Ecto neural progenitor cell (in vitro differentiated cells): ENCODE measurements at places on chromosomes 3 and 15.
A peak's percentile ranks its signal among the peaks of the same experiment; 100 is the strongest.

DNA sequence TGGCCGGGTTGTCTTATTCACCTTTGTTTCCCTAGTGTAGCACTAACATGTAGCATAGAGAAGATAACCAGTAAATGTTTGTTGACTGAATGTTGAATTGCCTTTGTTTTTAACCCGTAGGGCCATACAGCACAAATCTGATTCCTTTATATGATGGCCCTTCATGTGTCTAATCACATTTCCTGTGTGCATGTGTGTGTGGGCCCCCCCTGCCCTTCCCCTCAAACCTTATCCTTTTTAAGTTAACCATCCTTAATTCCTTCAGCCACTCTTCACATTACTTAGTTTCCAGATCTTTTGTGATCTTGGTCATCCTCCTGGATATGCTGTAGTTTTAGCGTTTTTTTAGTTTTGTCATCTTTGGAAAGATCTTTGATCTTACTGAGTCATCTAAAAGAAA lies 4.2 kb downstream of the NEO1 start:
- no peak for DNase-seq

DNA sequence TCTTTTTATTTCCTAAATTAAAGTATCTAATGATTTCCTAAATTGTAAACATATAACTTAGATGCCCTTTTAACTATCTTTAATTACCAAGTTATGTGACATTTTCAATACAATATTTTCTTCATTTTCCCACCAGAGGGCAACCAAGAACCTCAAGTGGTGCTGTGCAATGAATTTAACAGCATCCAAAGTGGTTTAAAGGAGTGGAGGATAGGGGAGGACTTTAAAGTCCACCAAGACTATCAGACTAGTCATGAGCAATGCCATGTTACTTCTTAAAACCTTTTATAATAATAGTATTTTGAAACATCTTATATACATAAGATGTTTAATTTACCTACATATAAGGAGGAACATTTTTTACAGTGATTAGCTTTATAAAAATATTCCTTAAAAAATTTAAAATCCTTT lies 74.4 kb downstream of the DLG1 start:
- no peak for DNase-seq

DNA sequence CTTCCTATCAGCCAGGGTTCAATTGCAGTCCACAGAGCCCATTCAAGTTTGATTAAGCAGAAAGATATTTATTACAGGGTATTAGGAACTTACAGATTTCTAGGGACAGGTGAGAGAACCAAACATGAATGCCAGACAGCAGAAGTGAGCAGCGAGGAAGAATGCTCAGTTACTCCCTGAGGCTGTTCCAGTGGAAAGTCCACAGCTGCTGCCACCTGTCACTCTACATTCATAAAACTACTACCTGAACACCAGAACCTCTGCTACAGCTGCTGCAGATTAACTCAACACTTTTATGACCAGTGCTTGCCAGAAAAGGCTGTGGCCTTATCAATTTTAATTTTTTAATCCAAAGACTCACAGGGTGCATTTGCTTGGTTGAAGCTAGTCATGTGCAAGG lies 325.4 kb upstream of the ONECUT1 start:
- no peak for DNase-seq

DNA sequence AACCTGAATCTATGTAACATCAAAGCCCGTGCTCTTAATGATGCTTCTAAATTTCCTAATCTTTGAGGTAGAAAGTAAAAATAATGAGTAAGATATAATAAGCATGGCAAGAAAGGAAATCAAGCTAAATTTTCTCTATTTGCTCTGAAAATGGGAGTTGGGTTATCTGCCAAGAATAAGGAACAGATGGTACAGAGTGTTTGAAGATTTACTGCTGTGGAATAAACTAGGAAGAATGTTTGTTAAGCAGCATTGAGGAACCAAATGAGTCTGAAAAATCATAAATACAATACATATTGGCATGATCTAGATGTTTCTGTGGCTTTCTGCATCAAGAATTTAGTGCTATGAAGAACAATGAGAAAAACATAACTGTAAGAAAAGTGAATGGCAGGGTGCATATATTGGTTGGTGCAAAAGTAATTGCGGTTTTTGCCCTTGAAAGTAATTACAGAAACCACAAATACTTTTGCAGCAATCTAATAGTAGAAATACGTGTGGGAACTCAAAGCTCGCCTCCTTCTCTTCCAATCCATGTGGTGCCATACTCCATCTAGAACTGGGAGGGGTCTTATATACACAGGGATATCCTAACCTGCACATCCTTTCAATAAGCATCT lies 87.6 kb downstream of the SUCNR1 start:
- DNase-seq: no peak

GRCh38 chr3:4995500-4996053 lies 16.3 kb downstream of the BHLHE40 start:
- DNase-seq: peak; percentile 38

DNA sequence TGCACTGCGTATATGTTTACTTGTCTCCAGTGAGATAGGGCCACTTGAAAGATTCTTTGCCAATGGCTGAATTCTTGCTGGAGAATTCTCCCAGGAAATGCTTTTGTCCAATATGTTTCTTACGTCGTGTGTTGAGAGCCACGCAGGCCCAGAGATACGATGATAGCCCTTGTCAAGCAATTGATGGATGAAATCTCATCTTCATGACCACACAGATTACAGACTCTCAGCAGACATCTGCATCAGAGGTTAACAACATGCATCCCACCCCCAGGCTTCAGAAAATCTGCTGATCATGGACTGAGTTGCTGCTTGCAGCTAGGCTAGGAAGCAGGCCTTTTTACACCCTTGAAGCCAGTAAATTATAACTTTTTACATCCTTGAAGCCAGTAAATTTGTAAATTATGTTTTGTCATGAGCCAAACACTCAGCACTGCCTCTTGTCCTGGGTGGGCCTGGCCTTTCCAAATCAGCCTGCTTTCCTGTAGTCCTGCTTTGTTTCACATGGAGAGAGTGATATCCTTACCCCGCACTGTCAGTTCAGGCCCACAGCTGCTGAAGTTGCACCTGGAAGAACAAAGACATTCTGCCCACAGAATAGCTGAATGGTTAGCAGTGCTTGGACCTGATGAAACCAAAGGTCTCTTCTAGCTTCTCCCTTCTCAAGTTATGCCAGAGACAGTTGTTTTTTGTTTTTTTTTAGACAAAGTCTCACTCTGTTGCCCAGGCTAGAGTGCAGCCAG lies 84.4 kb downstream of the GPR156 start:
- DNase-seq: no peak

DNA sequence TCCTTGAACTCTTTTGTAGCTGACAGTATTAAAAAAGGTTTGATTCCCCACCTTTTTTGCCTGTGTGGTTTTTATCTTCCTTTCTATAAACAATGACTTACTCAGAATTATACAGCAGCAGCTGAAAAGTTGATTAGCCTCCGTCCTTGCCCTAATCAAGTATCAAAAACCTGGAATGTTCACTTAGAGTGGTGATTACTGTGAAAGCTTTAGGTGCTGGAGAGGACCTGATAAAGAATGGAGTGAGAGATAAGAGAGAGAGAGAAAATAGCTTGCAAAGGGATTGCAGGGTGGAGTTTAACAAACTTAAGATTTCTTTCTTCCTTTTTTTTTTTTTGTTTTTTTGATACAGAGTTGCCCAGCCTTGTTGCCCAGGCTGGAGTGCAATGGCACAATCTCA lies 6.7 kb downstream of the CGNL1 start:
- DNase-seq: no peak

- no peak for DNase-seq
These were observed 23.9 kb downstream of the LINGO1 start for GRCh38 chr15:77608774-77609173.

DNA sequence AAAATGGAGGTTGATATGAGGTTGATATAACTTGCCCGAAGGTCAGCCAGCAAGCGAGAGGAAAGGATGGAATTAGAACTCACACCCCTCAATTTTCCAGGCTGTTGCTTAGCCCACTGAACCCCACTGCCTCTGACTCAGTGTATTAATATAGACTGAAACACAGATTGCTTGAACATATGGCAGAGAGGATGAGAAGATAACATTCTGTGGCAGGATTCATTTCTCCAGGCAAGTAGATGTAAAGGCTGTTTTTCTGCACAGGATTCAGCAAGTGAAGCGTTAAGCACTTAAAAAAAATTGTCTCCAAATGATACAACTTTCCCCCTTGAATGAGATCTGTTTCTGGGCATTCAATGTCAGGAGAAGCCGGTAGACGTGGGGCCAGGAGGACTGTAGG lies 335.2 kb downstream of the GAP43 start:
- DNase-seq: no peak

DNA sequence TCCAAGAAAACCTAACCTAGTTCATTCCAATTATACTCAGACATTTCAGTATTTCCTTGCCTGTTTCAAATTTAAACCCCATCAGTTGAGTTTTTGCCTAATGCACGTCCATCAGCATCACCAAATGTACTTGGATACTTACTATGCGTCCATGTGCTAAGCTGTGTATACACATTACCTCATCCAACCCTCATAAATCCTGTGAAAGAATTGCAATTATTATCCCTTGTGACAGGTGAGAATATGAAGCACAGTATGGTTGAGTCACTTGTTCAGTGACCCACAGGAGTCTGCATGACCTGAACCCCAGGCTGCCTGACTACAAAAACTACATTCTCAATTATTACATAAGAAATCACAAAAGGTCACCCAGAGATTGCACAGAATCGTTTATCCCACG lies 2.5 kb downstream of the OR5K2 start:
- no peak for DNase-seq

GRCh38 chr3:20145874-20146273 lies 40.1 kb downstream of the SGO1 start:
- no peak for DNase-seq

- DNase-seq: no peak
These were observed 1.1 kb downstream of the SNRK start for GRCh38 chr3:43287500-43287873.

DNA sequence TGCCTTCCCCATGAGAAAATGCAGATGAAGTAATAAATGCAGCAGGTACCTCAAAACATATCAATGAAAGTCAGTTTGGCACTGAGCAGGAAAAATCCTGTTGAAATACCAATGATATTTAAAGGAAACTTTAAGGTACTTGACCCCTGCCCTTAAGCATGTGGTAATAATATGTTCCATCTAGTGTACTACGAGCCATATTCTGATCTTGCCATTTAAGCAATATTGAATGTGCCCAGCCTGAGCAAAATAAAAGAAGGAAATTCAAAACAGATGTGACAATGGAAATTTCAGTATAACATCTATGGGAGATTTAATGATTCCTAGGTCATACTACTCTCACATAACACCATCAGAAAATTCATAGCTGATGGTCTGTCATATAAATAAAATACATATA lies 191.8 kb upstream of the CGNL1 start:
- DNase-seq: no peak

DNA sequence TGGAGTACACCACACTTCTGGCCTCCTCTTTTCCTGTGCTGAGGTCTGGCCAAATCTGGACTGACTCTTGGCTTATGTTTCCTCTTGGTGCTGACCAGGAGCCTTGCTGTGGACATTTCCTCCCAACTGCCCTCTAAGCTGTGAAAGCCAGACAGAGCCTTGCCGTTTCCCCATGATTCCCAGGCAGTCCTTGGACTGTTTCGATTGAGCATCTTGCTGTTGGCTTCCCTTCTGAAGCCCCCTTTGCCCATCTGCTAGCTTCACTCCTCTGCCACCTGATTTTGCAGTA lies 110.5 kb downstream of the EPHB1 start:
- DNase-seq: no peak

DNA sequence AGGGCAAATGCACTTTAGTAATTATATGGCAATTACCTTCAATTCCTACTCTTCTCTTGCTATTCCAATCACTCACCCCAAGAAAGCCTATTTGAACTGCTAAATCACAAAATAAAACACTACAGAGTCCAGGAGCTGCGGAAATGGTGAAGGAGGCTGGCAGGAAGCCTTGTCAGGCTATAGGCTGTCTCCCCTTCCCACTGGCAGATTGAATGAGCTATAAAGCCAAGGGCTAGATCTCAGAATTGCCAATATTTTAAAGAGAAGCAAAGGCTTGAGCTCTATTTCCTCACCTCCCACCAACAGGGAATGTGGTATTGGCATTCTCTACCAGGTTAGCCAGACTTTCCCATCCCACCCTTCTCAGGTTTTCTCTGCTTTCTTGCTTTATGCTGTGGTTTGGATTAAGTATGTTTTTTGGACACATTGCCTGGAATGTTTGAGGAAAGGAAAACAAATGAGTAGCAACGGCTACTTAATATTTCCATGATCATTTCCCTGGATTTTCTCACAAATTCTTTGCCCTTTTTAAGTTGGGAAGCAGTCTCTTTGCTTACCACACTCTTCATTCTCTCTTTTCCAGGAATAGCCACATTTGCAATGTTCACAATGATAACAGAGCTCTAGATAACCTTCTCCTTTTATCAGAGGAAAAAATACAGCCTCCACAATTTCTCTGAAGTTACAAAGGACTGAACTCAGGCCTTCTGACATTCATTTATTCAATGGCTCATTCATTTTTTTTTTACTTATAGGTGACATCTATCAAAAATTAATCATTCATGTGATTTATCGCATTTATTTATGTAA lies 1125.4 kb downstream of the ROBO1 start:
- no peak for DNase-seq

GRCh38 chr15:27585041-27585640 lies 514.0 kb downstream of the OCA2 start:
- DNase-seq: no peak

DNA sequence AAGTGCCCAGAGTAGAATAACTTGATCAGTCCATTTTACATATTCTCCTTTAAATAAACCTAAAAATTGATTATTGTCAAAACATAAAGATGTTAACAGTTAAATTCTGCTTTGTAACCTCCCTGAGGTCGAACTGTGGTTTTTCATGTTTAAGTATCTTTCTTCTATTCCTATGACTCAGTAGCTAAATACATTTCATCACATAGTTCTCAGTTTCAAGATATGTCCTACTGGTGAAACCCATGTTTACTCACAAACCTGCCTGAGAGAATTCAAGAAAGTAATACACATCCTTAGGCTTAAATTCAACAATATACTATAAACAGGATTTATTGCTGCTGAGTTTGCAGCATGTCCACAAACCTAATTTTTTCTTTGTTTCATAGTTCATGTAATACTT lies 692.9 kb downstream of the ZPLD1 start:
- DNase-seq: no peak

- DNase-seq: no peak
These were observed 14.1 kb upstream of the TMEM40 start for GRCh38 chr3:12773030-12773709.

DNA sequence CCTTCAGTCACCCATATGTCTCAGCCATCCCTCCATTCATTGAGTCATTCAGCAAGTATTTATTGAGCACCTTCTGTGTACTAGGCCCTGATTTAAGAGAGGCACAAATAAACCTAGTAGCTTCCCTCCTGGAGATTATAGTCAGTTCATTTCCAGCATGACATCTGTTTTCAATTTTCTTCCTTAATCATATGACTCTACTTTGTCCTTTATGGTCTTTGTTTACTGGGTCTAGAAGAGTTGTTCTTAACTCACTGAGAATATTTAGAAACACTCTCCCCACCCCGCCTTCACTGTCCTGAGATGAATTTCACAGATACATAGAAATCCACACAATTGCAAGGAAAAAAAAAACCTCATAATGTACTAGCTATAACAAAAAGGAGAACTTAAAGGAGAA lies 44.8 kb upstream of the ADAMTS9 start:
- DNase-seq: no peak

- no peak for DNase-seq
These were observed 127.2 kb upstream of the STT3B start for GRCh38 chr3:31405515-31405914.
